MG63 (cell line): ENCODE measurements at places on chromosomes 13 and 19. TPM values are rescaled to one million over a fixed set of nuclear protein-coding genes. Genes with fewer than 3 reads are reported as not detected.

DNA sequence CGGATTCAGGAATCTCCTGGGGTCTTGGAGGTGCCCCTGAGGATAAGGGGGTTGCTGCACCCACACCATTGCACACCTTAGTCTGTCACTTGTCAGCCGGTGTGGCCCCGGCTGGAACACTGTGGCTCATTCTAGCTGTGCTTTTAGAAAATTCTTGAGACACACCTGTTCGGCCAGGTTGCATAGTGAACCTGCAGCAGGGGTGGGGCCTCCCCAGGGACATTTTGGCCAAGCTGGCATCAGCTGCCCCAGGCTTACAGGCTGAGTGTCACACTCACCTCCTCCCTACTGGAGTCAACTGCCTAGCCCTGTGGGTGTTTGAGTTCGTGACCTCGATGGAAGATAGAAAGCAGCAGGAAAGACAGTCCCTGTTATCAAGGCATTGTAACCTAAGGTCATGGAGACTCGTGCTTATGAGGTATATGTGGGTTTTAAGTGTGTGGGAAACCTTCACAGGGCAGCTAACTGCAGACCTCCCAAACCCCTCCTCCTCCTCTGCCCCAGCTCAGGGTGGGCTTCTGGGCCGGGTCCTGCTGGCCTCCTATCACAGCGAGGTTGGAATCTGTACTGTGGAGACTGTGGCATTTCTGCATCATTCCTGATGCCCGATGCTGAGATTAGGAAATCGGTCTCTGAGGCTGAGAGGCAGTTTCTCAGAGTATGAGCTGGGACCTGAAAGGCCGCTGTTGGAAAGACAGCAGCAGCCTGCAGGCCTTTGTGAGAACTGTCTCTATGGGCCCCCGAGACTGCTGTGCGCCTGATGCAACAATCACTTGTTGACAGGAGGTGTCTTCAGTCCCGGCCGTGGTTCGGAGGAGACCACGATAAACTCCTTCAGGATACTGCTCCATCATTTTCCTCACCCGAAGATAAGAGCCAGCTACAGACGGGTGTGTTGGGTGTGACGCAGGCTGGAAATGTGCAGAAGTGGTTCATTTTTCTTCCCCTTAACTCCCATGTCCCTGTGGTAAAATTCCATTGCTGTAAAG, 72.2 kb downstream of the ATP11A start:
- no peak for DNase-seq

The ZNF345 gene
- total RNA-seq = not detected in 2 replicates

DNA sequence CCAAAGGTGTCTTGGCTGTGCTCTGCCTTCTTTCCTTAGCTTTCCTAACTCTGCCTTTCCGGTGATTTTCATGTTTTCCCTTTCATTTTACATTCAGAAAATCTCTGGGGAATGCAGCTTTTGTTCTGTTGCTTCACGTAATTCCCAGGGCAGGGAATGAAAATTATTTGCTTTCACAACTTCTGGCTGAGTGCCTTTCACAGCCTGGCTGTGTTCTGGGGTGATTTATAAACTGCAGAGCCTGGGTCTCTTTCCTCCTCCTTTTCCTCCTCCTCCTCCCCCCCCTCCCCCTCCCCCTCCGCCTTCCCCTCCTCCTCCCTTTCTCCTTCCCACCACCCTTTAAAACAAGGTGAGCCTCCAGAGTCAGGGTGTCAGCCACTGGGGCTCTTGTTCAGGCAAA, 84.3 kb downstream of the RNASEH2B start:
- no peak for DNase-seq

DNA sequence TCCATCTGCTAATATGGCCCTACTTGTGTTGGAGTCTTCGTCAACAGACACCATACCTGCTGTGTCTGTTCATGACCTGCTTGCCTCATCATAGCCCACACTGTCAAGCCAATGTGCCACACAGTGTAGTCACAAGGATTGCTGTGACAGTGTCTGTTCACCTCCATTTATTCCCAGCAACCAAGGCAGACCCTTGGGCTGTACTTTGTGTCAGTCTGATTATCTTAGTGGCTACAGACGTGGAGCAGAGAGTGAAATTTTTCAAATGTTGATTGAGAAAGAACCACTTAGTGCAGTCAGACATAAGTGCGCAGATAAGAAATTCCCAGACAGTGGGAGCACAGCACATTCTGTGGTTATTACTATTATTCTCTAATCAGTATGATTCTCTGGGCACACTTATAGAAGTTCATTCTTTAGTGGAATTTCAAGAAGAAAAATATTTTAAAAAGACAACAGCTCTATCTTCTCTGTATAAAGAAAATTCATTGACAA, 184.6 kb downstream of the GPC6 start:
- DNase-seq = no peak

GRCh38 chr13:45826731-45827130, 24.8 kb downstream of the SIAH3 start:
- DNase-seq = no peak

The MAP4K1 gene
- total RNA-seq = 0.30 TPM in 1 of 2 replicates, not detected in the other

The ZMYM5 gene
- 11.0 and 22.4 TPM in 2 replicates for total RNA-seq

The BCAM gene
- total RNA-seq = 4.1 and 6.1 TPM in 2 replicates

- no peak for DNase-seq
These were observed 45.2 kb downstream of the ZNF331 start for GRCh38 chr19:53583181-53583580.

- no peak for DNase-seq
These were observed 321.9 kb downstream of the FOXO1 start for GRCh38 chr13:40344270-40345148.

DNA sequence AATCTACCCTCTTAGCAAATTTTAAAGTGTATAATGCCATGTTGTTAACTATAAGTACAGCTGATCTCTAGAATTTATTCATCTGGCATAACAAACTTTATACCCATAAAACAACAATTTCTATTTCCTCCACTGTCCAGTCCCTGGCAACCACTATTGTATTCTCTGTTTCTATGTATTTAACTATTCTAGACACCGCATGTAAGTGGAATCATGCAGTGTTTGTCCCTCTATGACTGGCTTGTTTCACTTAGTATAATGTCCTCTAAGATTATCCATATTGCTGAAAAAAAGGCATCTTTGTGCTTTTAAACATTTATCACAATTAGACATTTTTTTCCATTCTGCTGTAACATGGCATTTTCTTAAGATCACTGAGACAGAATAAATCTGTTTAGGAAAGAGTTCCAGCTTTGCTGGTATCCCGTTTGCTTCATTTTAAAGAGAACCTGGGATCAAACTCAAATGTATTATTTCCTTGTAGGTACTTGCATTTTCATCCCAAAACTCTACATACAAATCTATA, 1191.0 kb downstream of the SLITRK5 start:
- no peak for DNase-seq

DNA sequence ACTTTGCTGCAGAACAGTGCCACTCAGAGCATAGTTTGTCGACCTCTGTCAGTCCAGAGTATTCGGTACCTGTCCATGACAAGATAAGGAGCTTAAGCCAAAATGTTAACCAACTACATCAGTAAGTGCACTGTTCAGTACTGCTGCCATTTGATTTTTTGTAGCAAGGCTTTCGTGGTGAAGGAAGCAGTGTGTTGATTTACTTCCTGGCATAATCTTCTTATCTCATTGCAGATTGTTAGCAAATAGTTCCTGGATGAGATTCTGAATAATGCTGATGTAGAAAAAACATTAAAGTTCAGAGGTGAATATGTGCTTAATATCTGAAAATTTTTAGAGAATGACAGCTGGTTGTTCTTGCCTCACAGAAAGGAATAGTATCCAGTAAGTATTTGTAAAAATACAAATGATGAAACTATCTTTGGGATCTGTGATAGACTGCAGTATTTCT, 85.7 kb downstream of the LRRC63 start:
- DNase-seq = no peak

DNA sequence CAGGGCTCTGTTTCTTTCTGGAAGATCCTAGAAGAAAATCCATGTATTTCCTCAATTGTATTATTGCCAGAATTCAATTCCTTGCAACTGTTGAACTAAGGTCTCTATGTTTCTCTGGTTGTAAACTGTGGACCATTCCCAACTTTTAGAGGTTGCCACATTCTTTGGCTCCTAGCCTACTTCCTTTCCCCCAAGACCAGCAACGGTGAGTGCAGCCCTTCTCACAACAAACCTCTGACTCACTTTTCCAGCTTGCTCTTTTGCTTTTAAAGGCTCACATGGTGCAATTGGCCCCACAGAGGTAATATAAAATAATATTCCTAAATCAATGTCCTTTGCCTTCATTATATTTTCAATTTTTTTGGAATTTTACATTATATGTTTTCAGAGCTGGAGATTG, 371.3 kb downstream of the SLITRK5 start:
- DNase-seq = no peak
